CD4-positive, alpha-beta T cell treated with Interleukin-1 beta for 1 hour (primary cell): ENCODE measurements at places on chromosomes 2 and 18.

GRCh38 chr2:124702777-124703176 lies 677.7 kb downstream of the CNTNAP5 start:
- DNase-seq: no peak

- no peak for DNase-seq
Measured at GRCh38 chr2:137165968-137166367, 400.6 kb downstream of the THSD7B start.

DNA sequence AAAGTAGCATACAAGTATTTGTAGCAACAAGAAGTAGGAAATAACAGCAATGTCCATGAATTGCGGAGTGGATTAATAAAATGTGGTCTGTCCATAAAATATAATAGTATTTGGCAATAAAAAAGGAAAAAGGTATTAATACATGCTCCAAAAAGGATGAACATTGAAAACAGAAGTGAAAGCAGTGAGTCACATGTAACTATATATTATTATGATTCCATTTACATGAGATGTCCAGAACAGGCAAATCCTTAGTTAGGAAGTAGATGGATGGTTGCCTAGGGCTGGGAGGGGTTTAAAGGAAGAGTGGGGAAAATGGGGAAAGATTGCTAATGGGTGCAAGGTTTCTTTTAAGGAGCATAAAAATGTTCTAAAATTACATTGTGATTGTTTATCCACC lies 44.5 kb downstream of the CCDC74A start:
- DNase-seq: no peak

- DNase-seq: no peak
Measured at GRCh38 chr2:165582863-165583506, 113.5 kb downstream of the CSRNP3 start.

DNA sequence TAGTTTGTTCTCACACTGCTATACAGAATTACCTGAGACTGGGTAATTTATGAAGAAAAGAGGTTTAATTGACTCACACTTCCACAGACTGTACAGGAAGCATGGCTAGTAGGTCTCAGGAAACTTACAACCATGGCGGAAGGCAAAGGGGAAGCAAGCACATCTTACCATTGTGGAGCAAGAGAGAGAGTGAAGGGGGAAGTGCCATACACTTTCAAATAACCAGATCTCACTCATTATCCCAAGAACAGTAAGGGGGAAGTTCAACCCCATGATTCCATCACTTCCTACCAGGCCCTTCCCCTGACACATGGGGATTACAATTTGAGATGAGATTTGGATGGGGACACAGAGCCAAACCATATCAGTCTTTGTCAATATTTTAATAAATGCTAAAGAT lies 5.0 kb upstream of the CRYGB start:
- DNase-seq: no peak

DNA sequence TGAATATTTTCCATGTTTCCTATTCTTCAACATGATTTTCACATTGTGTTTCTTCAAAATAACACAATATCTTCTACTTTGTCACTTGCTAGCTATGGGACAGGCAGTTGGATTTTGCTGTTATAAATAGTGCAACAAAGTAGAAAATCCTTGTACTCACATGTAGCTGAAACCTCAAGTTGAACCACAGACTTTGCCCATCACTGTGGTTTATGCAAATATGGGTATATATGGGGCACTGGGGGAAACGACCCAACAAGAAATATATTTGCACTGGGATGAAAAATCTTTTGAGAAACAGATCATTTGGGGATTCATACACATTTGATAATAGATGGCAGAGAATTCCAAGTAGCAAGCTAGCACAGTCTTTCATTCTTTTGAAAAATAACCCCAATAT lies 486.3 kb upstream of the MAP2 start:
- no peak for DNase-seq

- no peak for DNase-seq
Measured at GRCh38 chr2:239929504-239929903, 95.6 kb downstream of the NDUFA10 start.

GRCh38 chr2:171999161-171999560 lies 592 bp upstream of the METAP1D start:
- DNase-seq: no peak

DNA sequence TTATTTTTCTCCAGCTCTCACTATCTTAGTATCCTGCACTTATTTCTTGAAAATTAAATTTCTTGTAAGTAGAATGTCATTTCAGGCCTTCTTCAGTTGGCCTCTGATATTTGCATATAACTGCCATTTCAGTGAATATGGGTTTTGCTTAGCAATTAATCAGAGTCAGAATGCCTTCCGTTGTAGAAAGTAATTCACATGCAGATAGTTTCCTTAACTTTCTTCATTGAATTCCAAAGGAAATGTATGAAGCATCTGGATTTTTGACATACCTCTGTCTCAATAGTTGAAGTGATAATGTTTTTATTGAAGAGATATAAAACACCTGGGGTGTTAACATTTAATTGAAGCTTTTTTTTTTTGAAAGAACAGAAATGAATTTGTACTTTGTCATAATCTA lies 914.1 kb upstream of the NXPH2 start:
- no peak for DNase-seq

GRCh38 chr18:79975985-79976680 lies 11.7 kb downstream of the HSBP1L1 start:
- no peak for DNase-seq

DNA sequence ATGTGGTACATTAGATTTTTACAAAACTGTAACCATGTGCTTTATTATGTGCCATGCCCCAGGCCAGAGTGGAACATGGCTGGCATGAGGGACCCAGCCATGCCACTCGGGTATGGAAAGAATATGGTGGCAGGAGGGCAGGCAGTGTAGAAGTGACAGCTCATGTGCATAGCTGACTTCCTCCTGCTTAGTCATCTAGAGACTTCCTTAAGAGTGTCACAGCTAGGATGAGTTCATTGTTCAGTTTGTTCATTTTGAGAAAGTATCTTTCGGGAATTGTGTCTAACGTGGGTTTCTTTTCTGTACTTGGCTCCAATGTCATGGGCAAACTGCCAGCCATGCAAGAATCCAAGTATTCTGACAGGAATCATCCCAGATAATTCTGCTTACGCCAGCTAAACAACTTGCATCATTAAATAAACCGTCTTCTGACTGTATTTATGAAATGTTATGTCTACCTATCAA lies 94.3 kb upstream of the ITGB6 start:
- DNase-seq: no peak

- no peak for DNase-seq
Measured at GRCh38 chr2:18752022-18752493, 162.7 kb upstream of the NT5C1B start.

DNA sequence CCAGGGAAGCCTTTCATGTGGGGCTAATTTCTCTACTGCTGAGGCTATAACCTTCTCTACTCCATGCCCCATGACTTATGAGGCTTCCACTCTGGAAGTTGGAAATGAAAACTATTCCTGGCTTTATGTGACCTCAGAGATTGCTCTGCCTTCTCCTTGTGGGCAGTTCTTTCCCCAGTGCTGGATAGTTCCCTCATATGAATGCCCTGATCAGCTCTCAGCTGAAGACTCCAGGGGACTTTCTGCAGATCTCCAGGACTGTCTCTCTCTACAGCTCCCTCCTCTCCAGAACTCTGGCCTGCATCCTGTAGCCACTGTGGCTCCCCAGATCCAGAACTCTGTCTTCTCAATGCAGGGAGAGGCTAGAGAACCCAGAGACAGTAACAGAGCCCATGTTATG lies 235.1 kb downstream of the SEPTIN10 start:
- no peak for DNase-seq

GRCh38 chr18:48860269-48861180 lies 90.2 kb downstream of the SMAD7 start:
- DNase-seq: no peak

DNA sequence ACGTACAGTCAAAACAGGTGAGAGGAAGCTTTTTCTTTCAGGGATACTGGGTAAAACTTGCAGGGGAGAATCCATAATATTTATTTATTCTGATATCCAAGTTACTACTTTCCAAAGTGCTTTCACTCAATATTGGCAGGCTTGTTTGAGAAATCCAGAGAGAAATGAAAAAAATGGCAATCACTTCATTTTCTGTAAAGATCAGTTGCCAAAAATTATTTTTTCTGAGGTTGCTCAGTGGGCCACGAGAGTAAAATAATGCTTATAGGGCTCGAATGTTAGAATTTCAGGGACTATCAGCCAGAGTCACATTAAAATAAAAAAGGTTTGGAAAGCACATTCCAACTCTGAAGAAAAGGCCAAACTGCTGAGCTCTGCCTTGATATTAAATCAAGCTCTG lies 324.6 kb upstream of the RND3 start:
- DNase-seq: no peak

- DNase-seq: no peak
Measured at GRCh38 chr2:227395556-227395955, 7.8 kb upstream of the SCYGR1 start.

DNA sequence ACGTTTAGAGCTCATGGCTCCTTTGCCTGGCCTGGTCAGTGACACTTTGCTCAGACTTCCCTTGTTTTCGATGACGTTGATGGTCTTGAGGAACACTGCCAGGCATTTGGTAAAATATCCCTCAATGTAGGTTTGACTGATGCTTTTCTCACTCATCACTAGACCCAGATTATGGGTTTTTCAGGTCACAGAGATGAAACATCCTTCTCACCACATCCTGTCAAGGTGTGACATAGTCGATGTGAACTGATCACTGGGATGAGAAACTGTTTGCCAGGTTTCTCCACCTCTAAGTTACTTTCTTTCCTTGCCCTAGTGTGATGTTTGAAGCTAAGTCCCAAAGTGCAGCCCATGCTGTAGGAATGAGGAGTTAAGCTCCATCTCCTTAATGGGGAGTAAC lies 81.5 kb downstream of the AFF3 start:
- DNase-seq: no peak

DNA sequence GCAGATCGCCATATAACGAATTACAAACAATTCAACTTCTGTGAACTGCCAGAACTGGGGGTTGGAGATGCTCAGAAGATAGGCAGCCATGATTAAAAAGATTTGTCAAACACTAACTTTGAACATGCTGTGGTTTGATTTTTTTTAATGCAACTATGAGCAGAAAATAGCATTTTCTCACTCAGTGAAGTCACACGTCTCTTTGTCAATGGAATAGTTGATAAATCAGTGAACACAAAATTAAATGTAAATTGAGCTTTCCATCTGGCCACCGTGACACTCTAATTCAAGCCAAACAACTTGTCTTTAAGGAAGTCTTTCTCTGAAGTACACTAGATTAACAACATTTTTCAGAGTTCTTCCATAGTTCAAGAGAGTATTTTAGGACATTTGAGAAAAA lies 228.6 kb upstream of the LINC00305 start:
- no peak for DNase-seq

DNA sequence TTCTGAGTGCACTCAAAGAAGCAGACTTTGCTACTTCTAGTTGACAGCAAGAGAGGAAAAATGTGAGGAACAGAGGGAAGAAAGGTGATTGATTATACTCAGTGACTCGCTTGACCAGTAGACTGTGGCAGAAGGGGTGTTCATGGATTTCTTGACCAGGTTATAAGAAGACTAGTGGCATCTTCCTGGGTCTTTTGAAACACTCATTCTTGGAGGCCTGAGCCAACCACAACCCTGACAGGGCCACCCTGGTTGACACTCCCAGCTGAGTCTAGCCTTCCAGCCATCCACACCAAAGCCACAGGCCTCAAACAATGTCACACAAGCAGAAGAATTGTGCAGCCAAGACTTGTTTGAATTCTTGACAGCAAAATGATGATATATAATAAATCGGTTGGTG lies 366.3 kb downstream of the SS18 start:
- no peak for DNase-seq

- no peak for DNase-seq
Measured at GRCh38 chr18:48304906-48305693, 104.1 kb downstream of the ZBTB7C start.
